CD8-positive, alpha-beta memory T cell (primary cell): ENCODE measurements at places on chromosomes 6 and 20. TPM values are rescaled to one million over a fixed set of nuclear protein-coding genes. Genes with fewer than 3 reads are reported as not detected.

DNA sequence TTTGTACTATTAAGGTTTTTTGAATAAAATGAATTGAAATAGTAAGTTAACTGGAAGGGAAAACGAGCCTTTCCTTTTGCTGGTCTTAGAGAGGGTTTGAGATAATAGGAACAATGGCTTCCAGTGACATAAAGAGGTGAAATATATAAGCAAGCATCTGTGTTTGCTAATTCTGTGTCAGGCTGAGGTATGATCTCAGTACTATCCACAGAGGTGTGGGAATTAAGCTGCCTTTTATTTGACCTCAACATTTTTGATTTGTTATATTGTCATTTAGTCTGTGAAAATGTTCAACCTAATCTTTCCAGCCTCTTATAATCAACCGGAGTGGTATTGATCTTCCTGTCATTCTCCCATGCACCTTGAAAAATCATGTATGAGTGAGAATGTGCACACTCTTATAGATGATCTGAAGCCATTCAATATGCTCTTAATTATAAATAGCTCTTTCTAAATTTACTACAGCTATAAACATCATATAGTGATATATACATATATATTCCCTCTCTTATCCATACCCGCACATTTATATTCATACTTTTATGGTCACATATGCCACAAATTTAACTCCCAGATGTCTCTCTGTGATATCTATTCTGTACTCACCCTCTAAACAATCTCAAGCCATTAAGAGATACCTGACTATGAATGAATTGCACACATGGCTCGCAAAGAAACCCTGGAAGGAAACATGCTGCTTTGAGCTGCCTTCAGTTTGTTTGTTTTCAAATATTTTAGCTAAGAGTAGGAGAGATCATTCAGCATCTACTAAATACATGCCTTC lies 754.7 kb upstream of the NRSN1 start:
- no peaks in the 10 kb centered on the region for H3K27me3 ChIP-seq
- H3K4me3 ChIP-seq, result no peak overlapping the region
- DNase-seq, result no peak
- no peaks in the 10 kb centered on the region for H3K36me3 ChIP-seq
- no peaks in the 10 kb centered on the region for H3K4me1 ChIP-seq

DNA sequence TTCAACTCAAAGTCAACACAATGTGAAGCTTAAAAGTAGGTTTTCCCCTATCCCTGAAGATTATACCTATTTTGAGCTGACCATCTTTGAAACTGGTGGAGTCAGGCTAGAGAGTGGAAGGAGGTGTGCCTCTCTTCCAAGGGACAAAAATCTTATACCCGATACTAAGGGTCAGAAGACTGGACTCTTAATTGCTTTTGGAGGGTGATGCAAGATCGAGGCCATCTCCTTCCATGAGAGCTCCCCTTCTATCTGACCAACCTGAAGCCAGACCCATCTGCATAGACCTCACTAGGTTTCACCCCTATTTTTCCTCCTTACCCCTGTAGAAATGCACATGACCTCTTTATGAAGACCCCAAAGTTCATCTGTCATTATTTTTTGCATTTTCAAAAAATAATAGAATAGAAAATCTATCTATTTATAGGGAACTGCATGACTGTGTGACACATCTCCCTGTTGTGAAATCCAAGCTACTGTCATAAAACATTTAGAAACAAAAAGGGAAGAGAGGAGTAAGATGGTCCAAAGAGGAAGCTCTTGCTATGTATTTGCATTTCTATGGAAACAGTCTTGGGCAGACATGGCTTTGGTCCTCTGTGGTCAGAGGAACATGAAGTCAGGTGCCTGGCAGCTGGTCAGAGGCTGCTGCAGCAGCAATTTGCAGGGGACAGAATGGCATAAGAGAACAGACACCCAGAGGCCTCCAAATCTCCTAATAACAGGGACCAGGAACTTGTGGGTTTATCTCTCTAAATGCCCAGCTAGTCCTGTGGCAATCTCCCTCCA lies 349.2 kb downstream of the MAFB start:
- no peak overlapping the region for H3K4me3 ChIP-seq
- no peaks in the 10 kb centered on the region for H3K36me3 ChIP-seq
- no peaks in the 10 kb centered on the region for H3K4me1 ChIP-seq
- no peaks in the 10 kb centered on the region for H3K27me3 ChIP-seq

- H3K4me3 ChIP-seq, result no peak overlapping the region
- H3K36me3 ChIP-seq, result no peaks in the 10 kb centered on the region
- no peaks in the 10 kb centered on the region for H3K27me3 ChIP-seq
- DNase-seq, result no peak
Observed at GRCh38 chr6:140871911-140872310, 1260.8 kb upstream of the GJE1 start.

FERMT1 gene
- 0.22 TPM for total RNA-seq

DNA sequence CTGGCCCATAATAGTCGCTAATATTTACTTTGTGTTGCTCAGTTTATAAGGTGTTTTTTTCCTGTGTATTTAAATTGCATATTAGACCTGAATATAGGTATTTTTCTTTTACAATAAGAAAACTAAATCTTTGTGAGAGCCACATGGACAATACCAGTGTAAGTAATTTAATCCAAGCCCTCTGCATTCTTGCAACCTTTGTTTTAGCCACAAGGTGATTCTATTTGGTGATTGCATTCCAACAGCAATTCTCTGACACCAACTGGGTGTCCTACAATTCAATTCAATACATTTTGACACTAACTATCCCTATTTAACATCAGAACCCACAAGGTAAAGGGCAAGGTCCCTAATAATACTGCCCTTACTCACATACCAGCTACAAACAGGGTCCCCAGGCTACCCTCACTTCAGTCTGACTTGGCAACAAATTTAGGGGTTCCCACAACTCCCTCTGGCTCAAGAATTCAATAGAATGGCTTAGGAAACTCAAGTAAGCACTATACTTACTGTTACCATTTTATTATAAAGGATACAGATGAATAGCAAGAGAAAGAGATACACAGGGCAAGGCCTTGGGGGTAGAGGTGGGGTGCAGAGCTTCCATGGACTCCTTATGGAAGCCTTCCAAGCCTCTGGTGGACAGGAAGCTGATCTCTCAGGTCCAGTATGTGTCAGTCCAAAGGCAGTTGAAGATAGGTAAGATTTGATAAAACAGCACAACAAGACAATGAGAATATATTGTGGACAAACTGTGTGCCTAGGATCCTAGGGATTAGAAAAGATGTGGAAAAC lies 169.3 kb downstream of the CD83 start:
- no peaks in the 10 kb centered on the region for H3K4me1 ChIP-seq
- H3K36me3 ChIP-seq, result no peaks in the 10 kb centered on the region
- H3K27ac ChIP-seq, result no peak overlapping the region
- no peaks in the 10 kb centered on the region for H3K27me3 ChIP-seq

MEI4 gene
- not detected for total RNA-seq

DLGAP4 gene
- 19.1 TPM for total RNA-seq

AKAP7 gene
- 4.3 TPM for total RNA-seq

TGM2 gene
- not detected for total RNA-seq

GRIK2 gene
- total RNA-seq, result not detected

DNA sequence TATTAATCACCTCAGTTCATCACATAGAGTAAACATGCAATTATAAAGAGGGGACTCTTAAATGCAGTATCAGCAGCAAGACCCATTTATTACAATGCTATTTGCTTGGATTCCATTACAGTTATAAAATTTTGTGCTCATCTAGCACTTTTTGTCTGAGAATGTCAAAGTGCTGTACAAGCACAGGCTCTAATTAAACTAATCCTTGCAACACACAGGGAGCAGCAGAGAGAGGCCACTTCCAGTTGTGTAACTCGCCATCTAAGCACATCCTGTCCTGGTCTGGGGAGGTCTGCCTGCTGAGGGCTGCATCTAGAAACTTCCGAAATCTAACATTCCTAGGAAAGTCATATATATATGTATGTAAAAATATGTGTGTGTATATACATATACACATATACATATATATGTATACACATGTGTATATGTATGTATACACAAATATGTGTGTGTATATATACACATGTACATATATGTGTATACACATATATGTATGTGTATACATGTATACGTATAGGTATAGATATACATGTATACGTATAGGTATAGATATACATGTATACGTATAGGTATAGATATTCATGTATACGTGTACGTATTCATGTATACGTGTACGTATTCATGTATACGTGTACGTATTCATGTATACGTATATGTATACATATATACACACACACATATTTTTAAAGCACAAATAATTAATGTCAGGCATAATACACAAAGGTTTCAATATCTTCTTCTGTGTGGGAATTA lies 136.4 kb upstream of the JARID2 start:
- DNase-seq, result no peak
- no peak overlapping the region for H3K27ac ChIP-seq
- no peak overlapping the region for H3K4me3 ChIP-seq
- no peaks in the 10 kb centered on the region for H3K4me1 ChIP-seq
- no peaks in the 10 kb centered on the region for H3K36me3 ChIP-seq

DNA sequence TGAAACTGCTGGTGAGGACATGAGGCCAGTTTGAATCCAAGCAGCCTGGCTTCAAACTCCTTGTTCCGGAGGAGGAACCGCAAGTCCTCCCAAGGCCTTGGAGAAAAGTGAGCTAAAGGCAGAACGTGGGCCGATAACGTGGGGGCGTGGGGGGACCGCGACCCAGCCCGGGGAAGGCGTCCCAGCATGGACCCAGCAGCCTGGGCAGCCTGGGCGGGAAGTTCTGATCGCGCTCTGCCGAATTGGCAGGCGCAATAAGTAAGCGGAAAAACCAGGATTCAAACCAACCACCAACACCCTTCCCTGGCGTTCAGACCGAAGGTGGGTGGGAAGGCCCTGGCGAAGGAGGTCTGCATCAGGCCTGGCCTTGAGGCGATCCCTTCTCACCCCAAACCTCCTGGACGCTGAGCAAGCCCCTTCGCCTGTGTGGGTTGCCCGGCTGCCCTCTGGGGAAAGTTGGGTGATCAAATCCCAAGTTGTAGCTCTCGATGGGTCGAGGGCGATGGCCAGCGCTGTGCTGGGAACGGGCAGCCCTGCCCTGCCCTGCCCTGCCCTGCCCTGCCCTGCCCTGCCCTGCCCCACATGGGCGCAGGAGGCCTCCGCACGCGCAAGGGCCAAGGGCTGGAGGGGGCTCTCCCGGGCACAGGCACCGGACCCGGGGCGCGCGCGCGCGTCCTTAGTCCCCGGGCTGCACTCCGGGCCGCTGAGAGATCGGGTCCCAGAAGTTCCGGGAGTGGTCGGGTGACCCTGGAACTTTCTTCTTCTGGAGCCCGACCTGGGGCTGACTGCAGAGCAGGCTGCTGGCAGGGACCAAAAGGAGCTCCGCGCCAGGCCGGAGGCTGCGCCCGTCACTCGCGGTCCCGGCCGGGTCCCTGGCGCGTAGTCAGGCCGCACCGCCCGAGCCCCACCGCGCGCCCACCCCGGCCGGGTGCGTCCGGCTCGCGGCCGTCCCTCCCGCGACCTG lies 637 bp upstream of the SLC22A3 start:
- no peak for DNase-seq
- H3K27me3 ChIP-seq, result peaks cover 10% of the 10 kb centered on the region
- H3K27ac ChIP-seq, result no peak overlapping the region
- H3K36me3 ChIP-seq, result no peaks in the 10 kb centered on the region
- no peaks in the 10 kb centered on the region for H3K4me1 ChIP-seq

DNA sequence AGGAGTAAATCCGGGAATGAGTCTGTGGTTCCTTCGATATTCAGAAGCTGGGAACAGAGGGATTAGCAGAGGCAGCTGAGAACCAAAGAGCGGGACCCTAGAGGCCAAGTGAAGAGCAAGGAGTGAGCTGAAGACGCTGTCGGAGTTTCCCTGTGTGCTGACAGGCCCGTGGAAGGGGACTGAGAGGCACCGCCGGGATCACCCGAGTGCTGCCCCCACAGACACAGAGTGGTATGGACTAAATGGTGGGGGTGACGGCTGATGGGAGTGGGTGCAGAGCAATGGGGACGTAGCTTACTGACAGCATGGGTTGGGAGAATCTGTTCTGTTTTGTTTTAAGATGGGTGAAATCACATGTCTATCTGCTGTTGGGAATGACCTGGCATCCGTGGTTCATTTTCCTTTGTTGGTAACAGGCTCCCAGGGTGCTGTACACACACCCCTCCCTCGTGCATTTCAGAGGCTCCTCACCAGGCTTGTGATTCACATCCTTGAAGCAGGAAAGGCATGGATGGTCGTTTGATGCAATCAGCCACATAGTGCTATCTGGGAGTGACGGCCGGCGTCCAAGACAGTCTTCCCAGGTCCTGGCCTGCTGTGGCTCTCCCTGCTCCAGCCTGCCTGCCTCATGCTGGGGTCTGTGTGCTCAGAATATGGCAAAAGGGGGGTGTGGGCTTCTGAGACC lies 97.4 kb downstream of the THBS2 start:
- DNase-seq, result no peak
- H3K4me3 ChIP-seq, result no peak overlapping the region
- no peaks in the 10 kb centered on the region for H3K4me1 ChIP-seq
- no peaks in the 10 kb centered on the region for H3K36me3 ChIP-seq

ZBTB2 gene
- 24.3 TPM for total RNA-seq

PTCRA gene
- total RNA-seq, result not detected

- no peaks in the 10 kb centered on the region for H3K36me3 ChIP-seq
- H3K4me1 ChIP-seq, result no peaks in the 10 kb centered on the region
- no peak for DNase-seq
- no peak overlapping the region for H3K27ac ChIP-seq
- H3K4me3 ChIP-seq, result no peak overlapping the region
Observed at GRCh38 chr20:62477669-62478455, 2.1 kb upstream of the GATA5 start.

WFDC12 gene
- not detected for total RNA-seq

FHL5 gene
- not detected for total RNA-seq

GRCh38 chr6:124355146-124355545 lies 551.5 kb downstream of the NKAIN2 start:
- H3K36me3 ChIP-seq, result no peaks in the 10 kb centered on the region
- H3K27ac ChIP-seq, result no peak overlapping the region
- no peaks in the 10 kb centered on the region for H3K27me3 ChIP-seq
- no peaks in the 10 kb centered on the region for H3K4me1 ChIP-seq

BRPF3 gene
- 26.4 TPM for total RNA-seq

GRCh38 chr6:13400772-13401171 lies 72.4 kb upstream of the TBC1D7 start:
- no peak overlapping the region for H3K27ac ChIP-seq
- H3K4me1 ChIP-seq, result no peaks in the 10 kb centered on the region
- no peaks in the 10 kb centered on the region for H3K27me3 ChIP-seq
- DNase-seq, result no peak
- no peak overlapping the region for H3K4me3 ChIP-seq

- H3K4me3 ChIP-seq, result no peak overlapping the region
- no peaks in the 10 kb centered on the region for H3K27me3 ChIP-seq
- no peaks in the 10 kb centered on the region for H3K4me1 ChIP-seq
- no peak overlapping the region for H3K27ac ChIP-seq
- DNase-seq, result no peak
- H3K36me3 ChIP-seq, result no peaks in the 10 kb centered on the region
Observed at GRCh38 chr20:4159765-4160490, 144.6 kb upstream of the RNF24 start.

GRCh38 chr20:41344938-41345728 lies 4.5 kb downstream of the LPIN3 start:
- DNase-seq, result no peak
- H3K4me3 ChIP-seq, result no peak overlapping the region
- H3K27me3 ChIP-seq, result no peaks in the 10 kb centered on the region
- H3K36me3 ChIP-seq, result no peaks in the 10 kb centered on the region
- H3K4me1 ChIP-seq, result peaks cover 4% of the 10 kb centered on the region
